Putamen (tissue), 1 donor: ENCODE measurements at places on chromosomes 6 and 20.
A peak's percentile ranks its signal among the peaks of the same experiment; 100 is the strongest.

DNA sequence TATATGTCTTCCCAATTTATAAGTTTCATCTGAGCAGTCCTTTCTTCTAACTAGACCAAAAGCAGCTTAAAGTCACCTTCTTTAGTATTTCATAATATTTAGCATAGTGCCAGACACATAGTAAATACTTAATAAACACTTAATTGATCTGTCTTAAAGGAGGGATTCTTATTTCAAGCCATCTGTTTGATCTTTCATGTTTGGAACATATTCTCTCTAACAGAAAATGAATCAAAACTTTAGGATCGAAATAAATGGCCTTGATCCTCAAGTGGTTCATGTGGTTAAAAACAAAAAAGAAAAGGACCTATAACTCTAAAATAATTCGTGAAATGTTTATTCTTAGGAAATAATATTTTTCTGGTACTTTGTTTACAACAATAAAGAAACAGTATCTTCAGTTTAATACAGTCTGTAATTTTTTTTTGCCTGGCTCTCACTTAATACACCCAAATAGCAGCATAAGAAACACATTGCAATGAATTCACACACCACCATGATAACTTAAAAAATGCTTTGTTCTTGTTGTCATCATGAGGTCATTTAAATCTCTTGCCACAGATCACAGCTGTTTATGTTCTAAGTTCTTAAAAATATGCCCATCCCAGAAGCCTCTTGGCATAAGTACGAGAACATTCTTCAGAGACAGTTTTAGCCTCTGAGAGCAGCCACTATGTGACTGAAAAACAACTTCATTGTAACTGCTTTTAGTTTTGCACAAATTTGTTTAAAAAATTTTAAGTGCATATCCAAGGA, 48.1 kb downstream of the ESF1 start:
- no peak for DNase-seq

DNA sequence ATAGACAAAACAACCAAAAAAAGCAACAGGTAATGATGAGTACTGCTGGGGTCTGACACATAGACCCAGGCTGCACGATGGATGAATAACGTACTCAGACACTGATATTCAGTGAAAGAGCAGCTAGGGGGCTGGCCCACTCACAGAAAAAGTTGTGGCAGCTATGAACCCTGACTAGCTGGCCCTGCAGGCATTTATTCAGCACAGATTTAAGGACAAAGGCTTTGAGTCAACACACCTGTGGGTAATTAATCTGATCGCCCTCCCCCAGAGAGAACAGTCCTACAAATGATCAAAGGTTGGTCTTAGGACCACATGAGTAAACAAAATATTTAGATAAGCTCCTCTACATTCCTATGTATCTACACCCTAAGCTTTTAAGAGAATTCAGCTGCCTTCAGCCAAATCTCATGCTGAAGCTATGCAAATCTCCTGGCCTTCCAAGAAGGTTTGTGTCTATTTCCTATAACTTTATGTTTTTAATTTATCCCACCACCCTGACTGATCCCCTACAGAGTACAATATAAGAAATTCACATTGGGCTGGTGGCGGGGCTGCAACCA, 81.7 kb upstream of the NXT1 start:
- DNase-seq: no peak

GRCh38 chr6:16238057-16238962, at the start of gene GMPR:
TSS of gene GMPR (plus strand) at chr6:16238587. CDS start at chr6:16238694, 107 bp downstream.
- no peak for DNase-seq

GRCh38 chr6:15305909-15306308, 60.0 kb downstream of the JARID2 start:
- DNase-seq: no peak

DNA sequence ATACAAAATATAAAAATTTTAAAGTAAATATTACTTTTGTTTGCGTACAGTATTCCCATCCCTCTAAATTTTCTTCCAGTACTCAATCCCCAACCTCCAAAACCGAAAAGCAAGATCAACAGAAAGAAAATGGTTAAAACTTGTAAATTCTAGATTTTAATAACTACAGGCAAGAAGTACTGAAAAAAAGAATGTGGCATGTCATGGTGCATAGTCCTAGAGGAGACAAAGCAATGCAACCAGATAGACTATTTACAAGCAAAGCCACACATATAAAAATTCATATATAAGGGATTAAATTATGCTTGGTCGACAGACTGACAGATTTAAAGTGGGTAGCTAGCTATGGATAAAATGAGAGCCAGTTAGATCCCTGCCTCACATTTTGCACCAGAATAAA, 56.5 kb upstream of the HFE start:
- no peak for DNase-seq

DNA sequence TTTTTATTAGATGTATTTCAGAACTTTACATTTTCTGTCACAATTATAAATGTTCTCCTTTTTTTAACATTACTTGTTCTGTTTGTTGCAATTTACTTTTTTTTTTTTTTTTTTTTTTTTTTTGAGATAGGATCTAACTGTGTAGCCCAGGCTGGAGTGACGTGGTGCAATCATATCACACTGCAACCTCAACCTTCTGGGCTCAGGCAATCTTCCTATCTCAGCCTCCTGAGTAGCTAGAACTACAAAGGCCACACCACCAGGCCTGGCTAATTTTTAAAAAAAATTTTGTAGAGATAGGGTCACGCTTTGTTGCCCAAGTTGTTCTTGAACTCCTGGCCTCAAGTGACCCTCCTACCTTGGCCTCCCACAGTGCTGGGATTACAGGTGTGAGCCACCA, 15.1 kb upstream of the MBOAT1 start:
- DNase-seq: no peak

DNA sequence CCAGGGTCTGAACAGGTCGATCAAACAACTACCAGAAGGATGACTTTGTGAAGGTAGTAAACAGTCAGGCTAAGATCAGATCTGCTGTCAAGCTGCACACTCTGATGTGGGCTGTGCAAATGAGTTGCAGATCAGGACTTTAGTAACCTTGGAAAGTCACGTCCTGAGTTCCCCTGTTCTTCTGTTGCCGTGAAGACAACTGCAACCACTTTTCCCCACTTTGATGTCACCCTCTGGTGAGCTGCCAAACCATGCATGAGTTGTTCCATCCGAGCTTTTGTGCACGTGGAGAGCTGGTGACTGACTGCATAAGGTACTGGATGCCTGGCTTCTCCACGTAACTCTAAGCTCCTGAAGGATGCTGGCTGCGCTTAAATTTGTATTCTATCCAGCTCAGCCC, 111.0 kb downstream of the CD83 start:
- DNase-seq: no peak

- no peak for DNase-seq
Observed at GRCh38 chr6:26215585-26216358, 128.5 kb downstream of the HFE start.

DNA sequence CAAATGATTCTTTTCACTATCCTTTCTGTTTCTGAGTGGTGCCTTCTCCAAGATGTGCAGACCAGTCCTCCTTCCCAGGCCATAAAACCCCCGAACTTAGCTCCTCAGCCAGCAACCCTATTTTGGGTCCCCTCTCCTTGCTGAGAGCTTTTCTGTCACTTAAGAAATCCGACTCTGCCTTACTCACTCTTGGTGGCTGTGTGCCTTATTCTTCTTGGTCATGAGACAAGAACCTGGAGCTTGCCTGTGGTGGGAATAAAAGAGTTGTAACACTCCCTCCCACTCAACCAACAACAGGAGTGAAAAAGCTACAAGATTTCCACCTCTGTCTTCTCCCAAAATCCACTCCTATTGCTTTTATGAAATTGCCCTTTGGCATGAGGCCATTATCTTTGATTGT, 62.6 kb downstream of the RPS12 start:
- DNase-seq: no peak

- DNase-seq: no peak
Observed at GRCh38 chr6:90179190-90180169, 117.2 kb downstream of the BACH2 start.

DNA sequence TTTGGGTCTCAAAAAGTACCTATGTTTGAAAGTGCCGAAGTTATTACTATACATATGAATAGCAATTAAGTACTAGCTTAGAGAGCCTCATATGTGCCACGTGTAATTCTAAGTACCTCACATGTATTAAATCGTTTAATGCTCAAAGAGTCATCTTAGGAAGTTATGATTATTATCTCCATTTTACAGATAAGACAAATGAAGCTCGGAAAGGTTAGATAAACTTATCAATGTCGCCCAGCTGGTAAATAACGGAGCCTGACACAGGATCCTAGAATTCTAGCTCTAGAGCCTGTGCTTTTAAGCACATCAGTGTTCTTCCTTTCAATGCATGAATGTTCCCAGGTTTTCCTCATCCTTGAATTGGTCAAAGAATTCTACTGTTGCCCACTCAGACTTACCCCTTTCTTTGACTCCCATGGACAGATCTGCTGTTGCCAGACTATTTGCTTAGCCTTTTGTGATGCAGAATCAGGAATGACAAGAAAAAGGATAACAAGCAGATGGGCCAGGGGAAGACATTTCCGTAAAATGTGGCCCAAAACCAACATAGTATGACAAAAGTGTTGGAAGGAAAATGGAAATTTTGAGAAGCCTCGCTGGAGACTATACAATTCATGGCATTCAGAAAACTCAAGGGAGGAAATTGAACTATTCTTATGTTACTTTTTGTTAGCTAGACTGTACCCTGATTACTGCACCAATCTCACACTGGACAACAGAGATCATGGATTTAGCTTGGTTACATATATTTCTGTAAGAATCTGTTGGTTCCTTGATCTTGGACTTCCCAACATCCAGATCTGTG, 237.1 kb upstream of the CITED2 start:
- DNase-seq: no peak

- no peak for DNase-seq
Observed at GRCh38 chr6:111162504-111162903, 75.2 kb downstream of the SLC16A10 start.

DNA sequence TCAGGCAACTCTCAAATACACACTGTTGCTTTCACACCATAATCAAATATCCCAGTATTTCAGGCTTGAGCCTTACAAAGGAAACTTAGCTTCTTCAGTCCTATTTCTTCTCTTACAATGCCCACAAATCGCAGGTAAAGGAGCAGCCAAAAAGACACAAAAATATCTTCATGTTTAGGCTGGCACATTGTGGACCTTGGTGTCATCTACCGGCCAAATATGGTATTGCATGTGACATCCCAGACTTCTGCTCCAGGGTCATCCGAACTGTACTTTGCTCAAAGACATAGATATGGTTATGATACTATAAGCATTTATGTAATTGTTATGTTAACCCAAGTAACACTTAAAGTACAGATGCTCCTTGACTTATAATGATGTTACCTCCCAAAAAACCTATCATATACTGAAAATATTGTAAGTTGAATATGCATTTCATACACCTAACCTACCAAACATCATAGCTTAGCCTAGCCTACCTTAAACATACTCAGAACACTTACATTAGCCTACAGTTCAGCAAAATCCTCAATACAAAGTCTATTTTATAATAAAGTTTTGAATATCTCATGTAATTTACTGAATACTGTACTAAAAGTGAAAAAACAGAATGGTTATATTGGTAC, 4.6 kb downstream of the OR2H2 start:
- DNase-seq: peak; percentile 47

GRCh38 chr6:44797746-44798145, 410.2 kb downstream of the CDC5L start:
- DNase-seq: no peak

DNA sequence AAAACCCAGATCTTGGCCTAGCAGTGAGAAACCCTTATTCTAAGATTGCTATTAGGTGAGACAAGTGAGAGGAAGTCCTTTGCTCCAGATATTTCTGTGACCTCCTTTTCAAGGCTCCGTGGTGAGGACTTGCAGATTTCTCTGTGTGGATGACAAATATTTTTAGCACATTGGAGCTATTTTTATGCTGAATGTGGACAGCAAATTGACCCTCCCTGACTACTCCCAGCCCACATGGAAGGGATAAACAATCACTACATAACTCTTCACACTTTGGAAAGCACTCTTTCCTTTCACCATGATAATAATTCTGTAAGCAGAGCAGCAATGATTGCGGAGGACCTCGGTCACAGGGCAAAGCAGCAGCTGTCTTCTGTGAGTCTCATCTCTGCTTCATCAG, 88.0 kb upstream of the ADGRF1 start:
- DNase-seq: no peak

- no peak for DNase-seq
Observed at GRCh38 chr6:37209461-37210205, 39.7 kb downstream of the PIM1 start.

GRCh38 chr6:109999740-110000139, 21.6 kb downstream of the GPR6 start:
- no peak for DNase-seq

GRCh38 chr6:133254552-133255228, 13.5 kb downstream of the EYA4 start:
- DNase-seq: no peak

- no peak for DNase-seq
Observed at GRCh38 chr6:46867411-46867810, 54.3 kb downstream of the ADGRF5 start.

DNA sequence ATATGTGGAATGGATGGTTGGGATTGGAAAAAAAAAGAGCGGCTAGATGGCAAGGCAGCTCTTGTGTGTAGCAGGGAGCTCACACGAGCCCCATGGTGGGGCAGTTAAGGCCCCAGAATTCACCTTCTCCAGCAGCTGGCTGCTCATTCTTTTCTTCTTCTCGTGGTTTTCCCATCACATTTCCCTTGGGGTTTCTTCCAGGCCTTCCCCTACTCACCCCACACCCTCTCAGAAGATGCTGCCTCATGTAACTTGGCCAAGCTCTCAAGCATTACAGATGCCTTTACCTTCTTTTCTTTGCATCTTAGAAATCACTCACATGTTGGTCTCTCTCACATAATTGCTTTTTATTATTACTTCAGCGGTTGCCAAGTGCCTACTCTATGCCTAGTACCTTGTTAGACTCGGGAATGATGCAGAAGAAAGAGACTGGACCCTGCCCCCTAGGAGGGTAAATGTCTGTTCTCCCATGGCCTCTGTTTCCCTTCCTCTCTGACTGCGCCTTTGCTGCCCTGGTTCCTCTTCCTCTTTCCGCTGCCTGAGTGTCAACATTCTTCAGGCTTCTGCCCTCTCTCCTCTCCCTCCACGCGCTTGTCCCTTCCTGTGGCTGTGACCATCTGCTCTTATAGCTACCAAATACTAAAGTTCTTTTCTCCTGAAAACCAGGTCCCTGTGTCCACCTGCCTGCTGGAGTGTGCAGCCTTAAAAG, 28.6 kb downstream of the PPARD start:
- no peak for DNase-seq

- no peak for DNase-seq
Observed at GRCh38 chr20:1187605-1188171, 2.9 kb upstream of the TMEM74B start.

DNA sequence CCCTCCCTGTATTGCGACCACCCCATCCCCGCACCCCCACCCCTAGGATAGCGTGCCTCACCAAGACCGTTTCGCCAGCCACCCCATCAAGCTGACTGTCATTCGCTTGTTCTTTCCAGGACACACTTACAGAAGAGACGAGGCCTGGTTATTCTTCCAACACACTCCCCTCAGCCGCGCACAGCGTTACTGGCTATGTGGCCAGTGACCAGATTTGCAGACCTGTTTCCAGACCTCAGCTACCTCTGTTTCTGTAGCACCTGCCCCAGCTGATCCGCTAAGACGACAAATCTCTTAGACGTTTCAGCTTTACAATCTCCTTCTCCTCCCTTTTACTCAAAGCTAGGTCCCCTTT, 26.1 kb downstream of the HLA-F start:
- DNase-seq: no peak

- no peak for DNase-seq
Observed at GRCh38 chr20:31840906-31841816, 4.2 kb downstream of the FOXS1 start.
